Activated CD4-positive, alpha-beta T cell treated with anti-CD3 and anti-CD28 coated beads for 1 hour (primary cell): ENCODE measurements at places on chromosomes 16 and 17.
A peak's percentile ranks its signal among the peaks of the same experiment; 100 is the strongest.

DNA sequence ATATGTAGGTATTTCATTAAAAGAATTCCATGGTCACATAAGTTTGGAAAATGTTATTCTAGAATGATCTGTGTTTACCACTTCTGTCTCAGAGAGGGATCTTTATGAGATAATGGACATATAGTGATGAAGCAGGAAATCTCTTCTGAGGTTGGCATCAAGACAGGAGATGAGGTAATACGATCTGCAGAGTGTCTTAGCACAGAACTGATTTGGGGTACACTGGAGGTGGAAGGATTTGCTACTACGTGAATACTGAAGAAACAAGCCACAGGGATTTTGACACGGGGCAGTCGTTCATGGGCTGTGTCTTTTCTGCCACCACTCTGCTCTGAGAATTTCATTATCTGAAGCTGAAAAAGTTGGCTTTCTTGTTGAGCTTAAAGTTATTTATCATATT lies 5.5 kb downstream of the CBFB start:
- no peak for DNase-seq

DNA sequence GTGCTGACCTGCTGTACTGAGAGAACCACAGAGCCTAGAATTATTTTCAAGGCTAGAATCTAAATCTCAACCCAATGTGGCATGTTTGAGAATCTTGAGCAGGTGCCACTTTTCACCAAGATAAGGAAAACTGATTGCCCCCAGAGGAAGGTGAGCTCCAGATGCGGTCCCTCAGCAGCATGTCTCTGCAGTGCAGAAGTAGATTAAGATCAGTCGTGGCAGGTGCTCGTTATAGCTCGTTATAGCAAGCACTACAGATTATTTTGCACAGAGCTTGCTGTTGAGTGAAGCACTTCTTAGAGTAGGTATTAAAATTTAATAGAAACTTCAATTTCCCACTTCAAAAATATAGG lies 176.0 kb downstream of the AATF start:
- DNase-seq, result no peak

GRCh38 chr16:89040391-89040790 lies 53.3 kb upstream of the ACSF3 start:
- no peak for DNase-seq

- no peak for DNase-seq
Measured at GRCh38 chr16:27425961-27426360, 24.0 kb downstream of the IL21R start.

GRCh38 chr17:64016231-64016784 lies 4.1 kb downstream of the ICAM2 start:
- no peak for DNase-seq

- no peak for DNase-seq
Measured at GRCh38 chr16:68645494-68646388, 631 bp downstream of the CDH3 start.

GRCh38 chr16:29820730-29821642 lies 724 bp downstream of the MVP start:
- peak; percentile 26 for DNase-seq
